ENCODE measurements at places on chromosomes 1 and 21. TPM values are rescaled to one million over a fixed set of nuclear protein-coding genes. Genes with fewer than 3 reads are reported as not detected.

Gene SLC1A7
- total RNA-seq: 3.8 TPM

Gene KANK4
- total RNA-seq: 0.09 TPM

Gene S100A14
- total RNA-seq: 0.18 TPM

Gene BCAN
- not detected for total RNA-seq

Gene CLDN17
- total RNA-seq: not detected
